ENCODE measurements at places on chromosomes 6 and 20. TPM values are rescaled to one million over a fixed set of nuclear protein-coding genes. Genes with fewer than 3 reads are reported as not detected.

Gene LY6G6C
- 0.21 TPM for polyA plus RNA-seq

Gene HLA-DRA
- polyA plus RNA-seq, result not detected

Gene TGM3
- polyA plus RNA-seq, result 0.03 TPM

Gene COL20A1
- 0.93 TPM for polyA plus RNA-seq

Gene SRPK1
- polyA plus RNA-seq, result 46.2 TPM

Gene FRMD1
- not detected for polyA plus RNA-seq

Gene RHAG
- not detected for polyA plus RNA-seq

Gene EPPIN
- polyA plus RNA-seq, result not detected

Gene SHLD1
- polyA plus RNA-seq, result 6.5 TPM

Gene IL17F
- polyA plus RNA-seq, result not detected

Gene ANKEF1
- polyA plus RNA-seq, result 11.5 TPM

Gene EPB41L2
- 56.3 TPM for polyA plus RNA-seq

Gene SEMG1
- polyA plus RNA-seq, result not detected

Gene XKR7
- not detected for polyA plus RNA-seq

Gene JPH2
- polyA plus RNA-seq, result 3.4 TPM

Gene PROCR
- polyA plus RNA-seq, result 132 TPM

Gene CCR6
- polyA plus RNA-seq, result not detected

Gene TINAG
- polyA plus RNA-seq, result 0.16 TPM

Gene PMEPA1
- polyA plus RNA-seq, result 152 TPM

Gene SPATA25
- polyA plus RNA-seq, result 0.77 TPM

Gene PCK1
- not detected for polyA plus RNA-seq

Gene C20orf204
- 0.49 TPM for polyA plus RNA-seq

Gene PSMB8
- 14.6 TPM for polyA plus RNA-seq

Gene HNF4A
- polyA plus RNA-seq, result 25.9 TPM

Gene PRL
- polyA plus RNA-seq, result not detected

Gene SYNDIG1
- polyA plus RNA-seq, result 1.9 TPM

Gene RSPH3
- polyA plus RNA-seq, result 4.0 TPM

Gene DZANK1
- polyA plus RNA-seq, result 3.3 TPM

Gene WFDC5
- polyA plus RNA-seq, result not detected

Gene CST2
- polyA plus RNA-seq, result not detected

Gene FAM209A
- polyA plus RNA-seq, result 0.22 TPM

Gene BPIFA1
- not detected for polyA plus RNA-seq

Gene PROKR2
- polyA plus RNA-seq, result not detected

Gene MEI4
- polyA plus RNA-seq, result not detected

Gene HLA-E
- 33.6 TPM for polyA plus RNA-seq

Gene SYTL3
- 0.89 TPM for polyA plus RNA-seq

Gene PBOV1
- not detected for polyA plus RNA-seq

Gene NKX2-2
- not detected for polyA plus RNA-seq

Gene RNF146
- 15.7 TPM for polyA plus RNA-seq

Gene CRISP3
- not detected for polyA plus RNA-seq

Gene TDRD6
- not detected for polyA plus RNA-seq

Gene SLC24A3
- polyA plus RNA-seq, result 0.04 TPM

All from A549 (cell line).